ENCODE measurements at places on chromosomes 4 and X.

DNA sequence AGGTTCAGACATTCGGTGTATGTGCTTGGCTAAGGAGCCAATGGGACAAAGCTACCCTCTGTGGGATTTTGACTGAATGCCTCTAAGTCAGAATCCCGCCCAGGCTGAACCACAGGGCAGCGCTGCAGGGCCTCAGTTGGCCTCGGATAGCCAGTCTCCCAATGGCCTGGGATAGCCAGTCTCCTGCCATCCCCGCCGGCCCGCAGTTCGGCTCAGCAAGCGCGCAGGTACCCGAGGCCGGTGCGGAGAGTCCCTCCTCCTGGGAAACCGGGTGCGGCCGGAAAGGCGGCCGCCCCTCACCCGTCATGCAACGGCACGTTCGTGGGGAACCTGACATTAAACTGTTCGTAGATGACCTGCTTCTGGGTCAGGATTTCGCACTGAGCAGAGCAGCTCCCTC is 16.1 kb downstream of the PPEF2 start:
- DNase-seq, result no peak

GRCh38 chrX:136019226-136019625 is 34.0 kb downstream of the SLC9A6 start:
- DNase-seq, result no peak

GRCh38 chr4:112818594-112818965 is 181.6 kb downstream of the LARP7 start:
- DNase-seq, result no peak

DNA sequence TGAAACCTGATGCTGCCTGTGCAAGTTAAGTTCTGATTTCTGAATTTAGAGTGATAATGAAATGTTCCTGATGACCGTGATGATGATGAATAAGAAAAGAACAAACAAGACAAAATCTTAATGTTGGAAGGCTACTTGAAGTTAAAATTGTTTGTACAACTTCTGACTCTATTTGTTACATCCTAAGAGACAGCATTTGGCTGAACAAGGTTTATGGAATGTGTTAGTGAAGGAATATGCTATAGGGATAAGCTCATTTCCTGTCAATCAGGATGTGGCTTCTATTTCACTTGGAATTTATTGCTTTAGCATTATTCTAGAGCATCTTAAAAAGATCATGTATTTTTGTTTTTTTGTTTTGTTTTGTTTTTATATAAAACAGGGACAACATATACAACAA is 267.5 kb downstream of the FAT4 start:
- no peak for DNase-seq

DNA sequence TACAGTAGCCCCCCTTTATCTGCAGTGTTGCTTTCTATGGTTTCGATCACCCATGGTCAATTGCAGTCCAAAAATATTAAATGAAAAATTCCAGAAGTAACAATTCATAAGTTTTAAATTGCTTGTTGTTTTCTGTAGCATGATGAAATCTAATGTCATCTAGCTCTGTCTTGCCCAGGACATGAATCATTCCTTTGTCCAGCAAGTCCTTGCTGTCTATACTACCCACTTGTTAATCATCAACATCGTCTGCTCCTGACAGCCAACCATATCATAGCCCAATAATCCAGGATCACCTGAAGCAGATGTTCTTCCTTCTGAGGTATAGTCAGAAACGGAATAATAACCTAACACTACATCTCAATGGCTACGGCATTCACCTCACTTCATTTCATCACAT is 79.8 kb downstream of the ADAMTS3 start:
- DNase-seq, result no peak

DNA sequence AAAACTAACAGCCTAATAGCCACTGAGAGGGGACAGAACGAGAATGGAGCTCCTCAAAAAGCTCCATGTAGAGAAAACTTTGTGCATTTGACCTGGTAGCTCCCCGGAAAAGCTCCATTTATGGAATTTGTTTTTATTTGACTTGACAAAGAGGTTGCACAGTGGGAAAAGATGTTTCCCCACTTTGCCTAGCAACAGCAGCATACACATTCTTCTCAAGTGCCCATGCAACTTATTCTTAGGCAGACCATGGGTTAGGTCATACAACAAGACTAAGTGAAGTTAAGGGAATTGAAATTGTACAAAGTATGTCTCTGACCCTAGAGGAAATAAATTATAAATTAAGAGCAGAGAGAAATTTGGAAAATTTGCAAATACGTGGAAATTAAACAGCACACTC is 949.6 kb upstream of the PRKX start:
- no peak for DNase-seq

GRCh38 chr4:148434075-148434773 is 8.0 kb downstream of the NR3C2 start:
- DNase-seq, result no peak

GRCh38 chr4:108143515-108143914 is 25.2 kb downstream of the LEF1 start:
- no peak for DNase-seq

DNA sequence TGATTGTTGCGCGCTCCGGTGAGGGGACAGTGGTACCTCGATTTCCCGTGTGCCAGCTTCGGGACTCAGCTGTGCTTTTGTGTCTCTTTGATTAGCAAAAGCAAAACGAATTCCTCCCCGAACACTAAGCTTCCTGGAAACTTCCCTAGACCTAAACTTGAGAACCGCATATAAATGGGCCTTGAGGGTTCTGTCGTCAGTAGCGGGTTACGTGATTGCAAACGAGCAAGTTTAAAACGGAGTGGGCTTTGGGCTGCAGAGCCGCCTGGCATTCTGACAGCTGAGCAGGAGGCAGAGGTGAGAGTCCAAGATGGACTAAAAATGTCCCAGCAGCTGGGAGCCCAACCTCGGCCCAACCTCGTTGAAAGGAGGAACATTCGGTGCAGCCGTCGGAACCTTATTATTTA is 1.2 kb upstream of the TAPT1 start:
- peak; percentile 26 for DNase-seq

- no peak for DNase-seq
Observed at GRCh38 chrX:118612290-118612689, 115.1 kb upstream of the IL13RA1 start.

DNA sequence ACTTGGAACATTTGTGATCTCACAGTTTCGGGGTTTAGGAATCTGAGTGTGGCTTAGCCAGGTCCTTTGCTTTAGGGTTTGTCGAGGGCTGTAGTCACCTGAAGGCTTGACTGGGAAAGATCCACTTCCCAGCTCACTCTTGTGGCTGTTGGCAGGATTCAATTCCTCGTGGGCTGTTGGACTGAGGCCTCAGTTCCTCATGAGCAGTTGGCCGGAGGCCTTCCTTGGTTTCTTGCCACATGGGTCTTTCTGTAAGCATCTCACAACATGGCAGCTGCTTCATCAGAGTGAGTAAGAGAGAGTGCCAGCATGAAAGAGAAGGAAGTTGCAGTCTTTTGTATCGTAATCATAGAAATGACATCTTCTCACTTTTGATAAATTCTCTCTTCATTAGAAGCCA is 11.1 kb downstream of the TXLNG start:
- no peak for DNase-seq

DNA sequence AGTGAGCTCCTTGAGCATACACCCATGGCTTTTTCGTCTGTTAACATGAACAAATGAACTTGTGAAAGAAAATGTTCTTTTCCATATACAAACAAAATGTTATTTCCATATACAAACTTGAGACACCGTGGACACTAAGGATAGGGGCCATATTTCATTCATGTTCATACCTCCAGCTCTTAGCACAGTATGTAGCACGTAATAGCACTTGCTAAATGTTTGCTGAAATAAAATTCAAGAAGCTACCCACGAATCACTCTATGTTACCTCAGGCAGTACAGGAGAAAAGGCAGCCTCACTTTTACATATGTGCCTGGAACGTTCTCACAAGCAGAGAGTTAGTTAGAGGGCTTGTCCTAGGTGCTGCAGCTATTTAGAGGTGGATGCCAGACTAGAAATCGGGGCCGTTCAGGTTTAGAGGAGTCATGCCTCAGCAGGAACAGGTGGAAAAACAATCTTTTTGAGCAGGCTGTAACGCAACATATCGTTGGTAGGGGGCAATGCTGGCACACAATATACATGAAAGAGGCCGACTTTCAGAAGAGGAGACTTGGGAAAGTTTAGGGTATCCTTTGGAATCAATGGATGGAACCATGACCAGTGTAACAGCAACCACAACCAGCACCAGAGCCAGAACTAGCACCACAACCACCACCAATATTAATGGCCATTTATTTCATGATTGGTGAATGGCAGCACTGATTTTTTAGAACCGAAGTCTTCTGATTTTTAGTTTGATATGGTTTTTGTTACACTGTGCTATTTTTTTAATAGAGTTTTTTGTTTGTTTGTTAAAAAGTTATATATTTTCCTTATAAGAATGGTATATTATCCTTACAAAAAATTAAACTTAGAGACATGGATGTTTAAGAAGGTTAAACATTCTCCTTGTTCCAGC is 14.8 kb upstream of the PAQR3 start:
- DNase-seq, result no peak

DNA sequence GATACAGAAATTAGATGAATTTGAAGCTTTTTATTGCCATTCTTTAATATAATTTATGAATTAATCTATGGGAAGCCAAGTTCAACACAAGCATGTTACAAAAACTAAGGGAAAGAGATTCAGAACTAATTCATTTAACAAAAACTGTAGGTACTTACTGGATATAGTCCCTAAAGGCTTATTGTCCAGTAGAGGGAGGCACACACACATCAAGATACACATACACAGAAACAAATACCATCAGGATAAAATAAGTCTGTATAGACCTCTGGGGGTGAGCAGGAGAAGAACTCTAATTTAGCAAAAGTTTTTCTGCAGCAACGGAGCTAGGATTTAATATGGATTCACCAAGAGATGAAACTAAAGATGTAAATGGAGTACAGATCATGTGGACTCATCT is 83.0 kb upstream of the IL13RA1 start:
- DNase-seq, result no peak

- no peak for DNase-seq
Observed at GRCh38 chr4:78845472-78845871, 69.3 kb downstream of the BMP2K start.

GRCh38 chrX:40474205-40474626 is 106.6 kb upstream of the ATP6AP2 start:
- no peak for DNase-seq

DNA sequence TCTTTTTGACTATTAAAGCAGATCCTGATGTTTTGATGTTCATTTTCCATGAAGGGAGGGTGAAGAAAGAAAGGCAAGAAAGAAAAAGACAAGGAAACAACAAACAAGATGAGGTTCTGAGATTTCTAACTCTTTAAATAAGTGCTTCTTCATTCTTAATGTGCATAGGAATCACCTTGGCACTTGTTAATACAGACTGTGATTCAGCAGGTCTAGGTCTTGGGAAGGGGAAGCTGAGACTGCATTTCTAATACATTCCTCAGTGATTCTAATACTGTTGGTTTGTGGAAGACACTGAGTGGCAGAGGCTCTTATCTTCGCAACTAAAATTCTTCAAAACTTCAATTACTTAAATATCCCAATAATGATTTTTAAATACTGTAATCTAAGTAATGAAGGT is 95.2 kb upstream of the NAP1L5 start:
- no peak for DNase-seq

GRCh38 chr4:189237340-189237739 is 703.3 kb upstream of the FRG1 start:
- DNase-seq, result no peak

- no peak for DNase-seq
Observed at GRCh38 chrX:121782544-121782943, 735.1 kb downstream of the GLUD2 start.

DNA sequence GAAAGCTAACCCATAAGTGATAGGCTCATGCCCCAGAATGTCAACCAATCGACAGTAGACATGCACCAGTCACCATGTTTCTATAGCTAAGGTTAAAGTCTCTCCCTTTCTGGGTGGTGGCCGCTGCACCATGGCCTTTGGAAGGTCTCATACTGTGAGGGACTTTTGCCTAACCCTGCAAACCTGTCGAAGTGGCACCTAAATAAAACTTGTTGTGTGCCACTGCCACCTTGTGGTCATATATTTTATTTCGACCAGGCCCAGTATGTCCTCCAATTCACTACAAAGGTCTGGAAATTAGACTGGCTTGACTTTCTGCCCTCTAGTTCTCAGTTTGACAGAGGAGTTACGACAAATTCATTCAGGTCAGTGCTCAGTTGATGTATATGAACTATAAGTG is 163.1 kb downstream of the SMARCA1 start:
- peak; percentile 25 for DNase-seq

DNA sequence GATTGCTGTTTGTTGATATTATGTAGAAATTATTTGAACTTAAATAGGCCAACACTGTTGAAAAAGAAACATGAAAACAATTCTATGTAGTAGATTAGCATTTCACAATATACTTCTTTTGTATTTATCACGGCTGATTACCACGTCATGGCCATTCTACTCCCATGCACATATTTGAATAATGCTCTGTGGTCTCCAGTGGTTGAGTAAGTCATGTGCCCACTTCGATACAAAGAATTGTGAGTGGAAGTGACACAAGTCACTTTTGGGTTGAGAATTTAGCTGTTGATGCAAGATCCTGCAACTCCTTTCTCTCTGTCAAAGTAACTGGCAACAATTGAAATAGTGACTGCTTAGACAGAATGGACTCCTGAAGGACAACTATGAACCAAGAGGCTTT is 6.7 kb upstream of the FSTL5 start:
- no peak for DNase-seq

DNA sequence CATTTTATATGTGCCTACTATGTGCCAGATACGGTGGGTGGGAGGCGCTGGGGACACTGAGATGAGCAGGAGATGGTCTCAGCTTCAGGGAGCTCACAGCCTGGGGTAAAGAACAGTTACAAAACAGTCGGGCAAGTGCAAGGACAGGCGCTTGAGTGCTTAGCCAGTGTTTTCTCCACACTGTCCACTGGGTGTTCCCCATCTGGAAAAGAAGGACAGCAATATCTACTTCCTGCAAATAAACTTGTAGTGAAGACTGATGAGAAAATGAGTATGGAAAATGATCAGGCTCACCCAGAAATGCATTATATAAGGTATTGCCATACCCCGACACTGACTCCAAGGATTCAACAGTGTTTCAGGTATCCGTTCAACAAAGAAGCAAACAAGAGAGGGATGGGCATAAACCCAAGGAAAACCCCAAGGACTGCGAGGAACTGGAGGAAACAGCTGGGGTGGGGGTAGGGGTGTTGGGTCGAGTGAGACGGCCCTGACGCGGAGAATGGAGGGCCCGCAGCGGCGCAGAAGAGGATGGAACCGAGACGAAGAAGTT is 835 bp downstream of the TMEM185A start:
- no peak for DNase-seq

GRCh38 chr4:38980903-38981676 is 51.1 kb downstream of the TMEM156 start:
- no peak for DNase-seq

GRCh38 chrX:9746148-9746888 is 19.3 kb downstream of the GPR143 start:
- DNase-seq, result no peak
